Frontal cortex (tissue), 4 donors: ENCODE measurements at places on chromosomes 11 and 22. TPM values are rescaled to one million over a fixed set of nuclear protein-coding genes. Genes with fewer than 3 reads are reported as not detected.

OR10W1 gene
- not detected for total RNA-seq

CHRM1 gene
- total RNA-seq, result 14.3 TPM

TEAD1 gene
- 12.2 TPM for total RNA-seq

SYT7 gene
- total RNA-seq, result 14.7 TPM

ZP1 gene
- total RNA-seq, result not detected

MUC2 gene
- total RNA-seq, result not detected

GRCh38 chr11:99614352-99614751 lies 593.6 kb downstream of the CNTN5 start:
- DNase-seq, result no peak

GRCh38 chr11:100727410-100727809 lies 40.3 kb downstream of the ARHGAP42 start:
- no peak for DNase-seq

- no peak for DNase-seq
These were observed 6.2 kb downstream of the SLC6A5 start for GRCh38 chr11:20605602-20606091.

DNA sequence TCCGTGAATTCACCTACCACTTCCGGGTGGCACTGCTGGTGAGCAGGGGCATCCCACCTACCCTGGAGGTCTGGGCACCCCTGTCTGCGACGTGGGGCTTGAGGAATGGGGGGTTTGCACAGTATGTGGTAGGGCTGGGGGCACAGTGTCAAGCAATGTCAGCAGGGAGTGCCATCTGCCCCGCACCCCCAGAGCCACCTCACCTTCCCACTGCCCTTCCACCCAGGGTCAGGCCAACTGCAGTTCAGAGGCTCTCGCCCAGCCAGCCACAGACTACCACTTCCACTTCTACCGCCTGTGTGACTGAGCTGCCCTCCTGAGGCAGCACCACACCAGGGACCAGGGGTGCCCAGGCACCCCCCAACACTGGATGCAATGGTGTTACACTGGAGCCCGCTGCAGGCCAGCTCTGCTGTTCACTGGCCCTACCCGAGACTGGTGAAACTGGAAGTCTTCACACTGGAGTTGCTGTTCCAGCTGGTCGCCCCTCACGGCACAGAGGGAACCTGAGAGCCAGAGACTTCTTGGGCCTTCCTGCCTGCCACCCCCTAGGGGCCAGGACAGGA lies 6.5 kb downstream of the TMEM258 start:
- no peak for DNase-seq

DNA sequence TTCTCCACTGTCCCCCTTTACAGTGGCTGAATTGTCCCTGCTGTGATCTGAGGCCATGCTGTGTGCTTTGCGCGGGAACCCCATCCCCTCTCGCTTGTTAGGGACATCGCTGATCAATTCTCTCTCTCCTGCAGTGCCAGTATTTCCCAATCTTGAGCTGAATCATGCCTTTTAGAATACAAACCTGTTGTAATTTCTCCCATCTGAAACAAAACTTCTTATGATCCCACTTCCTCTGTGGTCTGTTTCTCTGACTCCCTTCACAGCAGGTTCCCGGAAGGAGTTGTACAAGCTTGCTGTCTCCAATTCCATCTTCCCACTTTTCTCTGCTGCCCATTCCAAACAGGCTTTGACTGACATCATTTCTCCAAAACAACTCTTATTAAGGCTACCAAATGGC lies 16.8 kb downstream of the ADAMTS15 start:
- DNase-seq, result no peak

GRCh38 chr11:72421351-72421750 lies 13.0 kb downstream of the CLPB start:
- no peak for DNase-seq

- DNase-seq, result no peak
These were observed 16.1 kb upstream of the HORMAD2 start for GRCh38 chr22:30064172-30064571.

GRCh38 chr22:43722444-43722843 lies 89.7 kb downstream of the EFCAB6 start:
- no peak for DNase-seq

DNA sequence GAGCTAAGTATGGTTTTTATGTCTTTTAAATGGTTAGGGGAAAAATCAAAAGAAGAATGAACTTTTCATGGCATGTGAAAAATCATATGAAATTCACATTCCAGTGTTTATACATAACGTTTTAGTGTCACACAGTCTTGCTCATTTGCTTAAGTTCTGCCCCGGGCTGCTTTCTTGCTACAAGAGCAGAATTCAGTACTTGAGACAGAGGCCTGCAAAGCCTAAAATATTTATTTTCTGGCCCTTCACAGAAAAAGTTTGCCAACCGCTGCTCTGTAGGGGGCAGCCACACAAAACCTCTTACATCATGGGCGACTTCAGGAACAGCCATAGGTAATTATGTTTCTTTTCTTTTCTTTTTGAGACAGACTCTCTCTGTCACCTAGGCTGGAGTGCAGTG lies 1.0 kb upstream of the ATG2A start:
- no peak for DNase-seq

GRCh38 chr11:61198361-61198760 lies 5.0 kb upstream of the PGA3 start:
- DNase-seq, result no peak

GRCh38 chr22:37021710-37022482 lies 2.4 kb downstream of the MPST start:
- peak; percentile 61 for DNase-seq

DNA sequence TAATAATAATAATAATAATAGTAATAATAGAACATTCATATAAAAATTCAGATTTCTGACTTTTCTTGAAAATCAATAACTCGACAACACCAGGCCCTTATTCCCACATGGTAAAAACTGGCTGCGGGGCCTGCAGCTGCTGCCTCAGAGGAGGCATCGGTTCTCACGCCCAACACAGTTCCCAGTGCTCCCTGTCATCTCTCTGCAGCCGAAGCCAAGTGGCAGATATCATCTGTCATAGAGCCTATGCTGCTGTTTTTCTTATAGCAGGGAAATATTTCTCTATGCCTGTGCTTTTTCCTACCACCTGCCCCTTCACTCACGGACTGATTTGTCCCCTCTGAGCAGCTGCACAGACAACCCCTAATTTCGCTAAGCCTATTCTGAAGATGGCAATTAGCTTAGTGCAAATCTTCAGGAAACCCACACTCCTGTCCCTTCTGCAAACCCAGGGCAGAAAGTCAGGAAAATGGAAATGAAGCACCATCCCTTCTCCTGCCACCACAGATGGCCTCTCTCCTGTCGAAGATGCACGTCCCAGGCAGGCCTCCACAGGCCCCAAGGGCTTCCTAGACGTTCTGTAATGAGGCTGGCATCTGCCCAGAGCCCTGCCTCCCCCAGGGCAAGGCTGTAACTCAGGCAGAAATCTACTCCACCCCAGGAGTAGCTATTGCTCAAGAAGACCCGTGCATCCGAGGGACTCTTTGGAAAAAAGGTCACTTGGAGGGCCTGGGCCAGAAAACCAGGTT lies 66.7 kb downstream of the SYN3 start:
- DNase-seq, result no peak

DNA sequence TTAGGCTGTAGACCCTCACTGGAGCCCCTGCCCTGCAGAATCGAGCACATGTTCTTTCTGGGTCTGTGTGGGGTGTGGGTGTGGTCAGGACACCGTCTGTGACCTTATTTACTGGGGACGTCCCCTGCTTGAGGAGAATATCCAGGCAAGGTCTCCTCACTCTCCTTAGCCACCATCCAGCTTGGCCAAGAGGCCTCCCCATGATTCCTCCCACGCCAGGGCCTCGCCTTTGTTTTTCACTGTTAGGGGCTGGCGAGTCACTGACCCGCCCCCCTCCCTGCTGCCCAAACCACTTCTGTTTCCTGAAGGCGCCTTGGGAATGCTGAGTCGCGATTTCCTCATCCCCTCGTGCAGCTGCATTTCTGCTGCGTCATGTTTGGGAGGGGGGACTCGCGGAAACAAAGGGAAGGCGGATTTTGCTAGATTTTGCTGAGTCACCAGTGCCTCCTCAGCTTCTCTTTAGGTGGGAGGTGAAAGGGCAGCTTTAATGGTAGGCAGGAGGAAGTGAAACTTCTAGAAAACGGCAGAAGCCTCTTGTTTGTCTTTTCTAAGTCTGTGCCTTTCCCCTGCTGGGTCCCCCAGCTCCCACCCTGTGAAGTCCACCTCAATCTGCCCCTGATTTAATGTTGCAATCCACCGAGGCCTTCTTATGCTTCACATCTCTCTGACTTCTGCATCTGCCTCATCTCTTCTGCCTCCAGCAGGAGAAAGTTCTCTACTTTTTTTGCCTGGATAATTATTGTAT lies 4.0 kb upstream of the HMOX1 start:
- peak; percentile 82 for DNase-seq

DNA sequence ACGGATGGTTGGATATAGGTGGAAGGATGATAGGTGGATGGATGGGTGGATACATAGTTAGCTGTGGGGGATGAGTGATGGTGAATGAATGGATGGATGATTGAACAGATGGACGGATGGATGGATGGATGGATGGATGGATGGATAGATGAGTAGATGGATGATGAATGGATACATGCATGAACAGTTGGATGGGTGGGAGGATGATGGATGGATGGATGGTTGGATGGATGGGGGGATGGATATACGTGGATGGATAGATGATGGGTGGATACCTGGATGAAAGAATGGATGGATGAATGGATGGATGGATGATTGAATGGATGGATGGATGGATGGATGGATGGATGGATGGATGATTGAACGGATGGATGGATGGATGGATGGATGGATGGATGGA lies 68.4 kb upstream of the PRR5 start:
- DNase-seq, result no peak

GRCh38 chr22:23380911-23381310 lies 199.2 kb downstream of the IGLL1 start:
- no peak for DNase-seq

GRCh38 chr11:117913736-117914397 lies 15.3 kb downstream of the TMPRSS13 start:
- no peak for DNase-seq

DNA sequence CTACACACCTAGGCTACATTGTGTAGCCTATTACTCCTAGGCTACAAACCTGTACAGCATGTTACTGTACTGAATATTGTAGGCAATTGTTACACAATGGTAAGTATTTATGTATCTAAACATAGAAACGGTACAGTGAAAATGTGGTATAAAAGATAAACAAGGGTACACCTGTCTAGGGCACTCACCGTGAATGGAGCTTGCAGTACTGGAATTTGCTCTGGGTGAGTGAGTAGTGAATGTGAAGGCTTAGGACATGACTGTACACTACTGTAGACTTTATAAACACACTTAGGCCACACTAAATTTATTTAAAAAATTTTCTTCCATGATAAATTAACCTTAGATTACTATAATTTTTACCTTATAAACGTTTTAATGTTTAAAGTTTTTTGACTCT lies 171.7 kb upstream of the NCAM1 start:
- DNase-seq, result no peak

GRCh38 chr11:14026961-14027360 lies 64.4 kb downstream of the SPON1 start:
- no peak for DNase-seq
